ENCODE measurements at places on chromosomes 1 and 21.

GRCh38 chr1:184641894-184642293 lies 112.8 kb downstream of the EDEM3 start:
- DNase-seq: no peak

GRCh38 chr1:30616759-30617158 lies 106.6 kb downstream of the MATN1 start:
- DNase-seq: no peak

DNA sequence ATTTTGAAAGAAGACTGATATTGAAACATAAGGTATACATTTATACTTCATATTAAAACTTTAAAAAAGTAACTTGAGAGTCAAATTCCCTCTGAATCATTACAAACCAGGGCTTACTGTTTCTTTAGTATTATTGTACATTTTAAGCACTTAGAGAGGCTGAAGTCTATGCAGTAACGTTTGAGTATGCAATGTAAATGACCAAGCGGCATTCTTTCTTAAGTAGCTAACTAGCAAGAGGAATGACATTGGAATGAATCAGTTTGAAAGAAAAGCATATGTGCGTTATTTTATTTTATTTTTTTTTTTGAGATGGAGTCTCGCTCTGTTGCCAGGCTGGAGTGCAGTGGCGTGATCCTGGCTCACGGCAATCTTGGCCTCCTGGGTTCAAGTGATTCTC lies 24.3 kb downstream of the WNT2B start:
- peak; percentile 70 for DNase-seq

GRCh38 chr1:235997049-235997448 lies 67.8 kb downstream of the NID1 start:
- no peak for DNase-seq

- DNase-seq: peak; percentile 53
Measured at GRCh38 chr21:21084179-21084578, 86.0 kb downstream of the NCAM2 start.

DNA sequence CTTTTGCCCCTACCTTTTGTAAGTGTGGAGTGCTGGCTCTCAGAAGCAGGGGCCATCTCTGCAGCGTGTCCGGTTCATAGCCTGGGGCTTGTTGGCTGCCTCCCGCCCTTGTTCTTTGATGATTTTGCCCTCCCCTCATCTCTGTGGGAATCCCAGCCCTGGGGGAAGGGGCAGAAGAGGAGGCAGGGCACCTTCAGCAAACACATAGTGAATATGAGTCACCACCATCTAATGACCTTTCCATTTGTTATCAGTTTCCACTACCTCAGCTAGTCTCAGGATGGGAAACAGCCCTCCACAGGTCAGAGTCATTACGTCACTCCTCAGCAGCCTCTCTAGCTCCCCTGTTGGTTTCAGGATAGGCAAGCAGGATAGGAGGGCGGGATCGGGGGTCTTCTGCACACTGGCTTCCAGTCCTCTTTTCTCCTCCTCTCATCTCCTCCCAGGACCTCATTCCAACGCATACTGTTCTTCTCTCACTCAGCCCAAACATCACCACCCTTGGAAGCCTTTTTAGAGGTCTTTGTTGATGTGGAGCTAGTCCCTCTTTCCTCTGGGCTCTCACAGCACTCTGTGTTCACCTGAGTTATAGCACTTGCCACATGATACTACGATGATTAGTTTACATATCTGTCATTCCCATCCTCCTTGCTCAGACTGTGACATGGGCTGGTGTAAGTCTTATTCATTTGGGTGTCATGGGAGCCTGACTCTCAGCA lies 15.8 kb downstream of the GADD45A start:
- peak; percentile 77 for DNase-seq

DNA sequence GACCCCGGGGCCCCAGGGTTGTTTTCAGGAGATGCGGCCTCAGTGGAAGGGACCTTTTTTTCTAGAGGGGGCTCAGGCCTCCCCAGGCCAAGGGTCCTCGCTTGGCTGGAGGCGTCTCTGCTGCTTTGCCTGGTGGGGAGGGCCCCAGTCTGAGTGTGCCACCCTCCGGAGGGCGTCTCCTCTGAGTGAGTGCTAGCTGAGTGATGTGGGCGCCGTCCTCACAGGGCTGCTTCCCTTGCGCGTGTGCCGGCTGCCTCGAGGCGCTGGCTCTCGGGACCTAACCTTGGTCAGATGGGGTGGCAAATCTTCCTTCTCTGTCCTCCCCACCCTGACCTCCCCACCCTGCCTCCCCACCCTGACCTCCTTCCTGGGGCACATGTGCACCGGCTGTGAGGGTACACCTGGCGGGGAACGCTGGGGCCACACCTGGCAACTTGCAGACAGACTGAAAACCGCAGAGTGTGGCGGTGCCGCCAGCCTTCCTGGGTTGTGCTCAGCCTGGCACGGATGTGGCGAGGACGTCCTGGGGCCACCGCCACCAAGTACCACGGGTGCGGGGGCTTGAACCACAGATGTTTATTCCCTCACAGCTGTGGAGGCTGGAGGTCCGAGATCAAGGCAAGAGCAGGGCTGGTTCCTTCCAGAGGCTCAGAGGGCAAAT lies 93.0 kb upstream of the TTC34 start:
- DNase-seq: no peak

DNA sequence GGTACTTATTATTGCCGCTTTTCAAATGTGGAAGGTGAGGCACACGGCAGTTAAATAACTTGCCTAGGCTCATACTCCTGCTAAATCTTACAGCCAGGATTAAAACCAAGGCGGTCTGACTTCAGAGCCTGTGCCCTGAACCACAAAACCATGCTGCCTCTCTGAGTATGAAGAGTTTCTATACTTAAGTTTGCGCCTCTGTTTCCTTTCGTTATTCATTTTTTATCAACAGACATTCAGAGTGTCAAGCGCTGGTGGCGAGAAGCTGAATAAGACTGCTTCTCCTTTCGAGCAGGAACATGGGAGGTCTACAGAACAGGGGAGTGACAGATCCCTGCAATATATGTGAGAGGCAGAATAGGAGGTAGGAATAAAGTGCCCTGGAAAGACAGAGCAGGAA lies 96.0 kb upstream of the DUSP10 start:
- no peak for DNase-seq

- no peak for DNase-seq
Measured at GRCh38 chr21:42864815-42865775, 14.2 kb downstream of the WDR4 start.

DNA sequence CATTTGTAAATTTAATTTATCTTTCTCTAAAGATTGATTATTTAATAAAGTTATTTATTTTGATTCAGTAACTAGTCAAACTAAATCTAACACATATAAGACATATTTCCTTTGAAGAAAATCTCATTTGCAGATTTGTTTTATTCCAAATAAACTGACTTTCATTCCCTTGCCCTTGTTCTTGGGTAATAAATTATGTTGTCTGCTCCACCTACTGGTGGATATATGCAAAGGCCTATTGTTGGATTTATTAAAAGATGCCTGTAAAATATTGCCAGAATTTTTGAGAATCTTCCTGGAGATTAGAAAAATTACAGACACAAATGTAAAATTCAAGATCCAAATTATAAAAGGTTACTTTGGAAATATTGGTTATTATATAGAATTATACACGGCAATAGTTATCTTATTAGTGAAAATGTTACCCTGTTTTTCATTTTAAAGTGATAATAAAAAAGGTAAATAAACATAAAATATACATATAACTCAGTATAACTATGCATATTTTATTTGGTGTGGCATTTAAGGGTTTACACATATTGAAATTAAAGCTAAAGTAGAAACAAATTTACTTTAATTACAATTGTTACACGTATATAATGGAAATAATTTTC lies 116.1 kb downstream of the SPATA17 start:
- peak; percentile 33 for DNase-seq

DNA sequence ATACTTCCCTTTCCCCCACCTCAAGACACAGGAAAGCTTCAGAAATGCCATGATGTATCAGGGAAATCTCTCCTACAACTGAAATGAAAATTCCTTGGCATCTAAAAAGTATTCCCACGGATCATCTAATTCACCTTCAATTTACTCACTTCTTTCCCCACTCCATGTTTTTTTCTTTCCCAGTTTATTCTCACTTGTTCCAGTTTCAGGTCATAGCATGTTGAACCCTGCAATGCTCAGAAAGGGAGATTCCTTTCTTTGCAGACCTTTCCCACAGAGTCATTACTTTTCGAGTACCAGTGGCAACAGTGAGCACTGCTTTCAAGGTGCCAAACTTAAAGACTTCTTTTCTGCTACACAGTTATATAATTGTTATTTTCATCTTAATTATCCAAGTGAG lies 305.0 kb downstream of the VAV3 start:
- no peak for DNase-seq

DNA sequence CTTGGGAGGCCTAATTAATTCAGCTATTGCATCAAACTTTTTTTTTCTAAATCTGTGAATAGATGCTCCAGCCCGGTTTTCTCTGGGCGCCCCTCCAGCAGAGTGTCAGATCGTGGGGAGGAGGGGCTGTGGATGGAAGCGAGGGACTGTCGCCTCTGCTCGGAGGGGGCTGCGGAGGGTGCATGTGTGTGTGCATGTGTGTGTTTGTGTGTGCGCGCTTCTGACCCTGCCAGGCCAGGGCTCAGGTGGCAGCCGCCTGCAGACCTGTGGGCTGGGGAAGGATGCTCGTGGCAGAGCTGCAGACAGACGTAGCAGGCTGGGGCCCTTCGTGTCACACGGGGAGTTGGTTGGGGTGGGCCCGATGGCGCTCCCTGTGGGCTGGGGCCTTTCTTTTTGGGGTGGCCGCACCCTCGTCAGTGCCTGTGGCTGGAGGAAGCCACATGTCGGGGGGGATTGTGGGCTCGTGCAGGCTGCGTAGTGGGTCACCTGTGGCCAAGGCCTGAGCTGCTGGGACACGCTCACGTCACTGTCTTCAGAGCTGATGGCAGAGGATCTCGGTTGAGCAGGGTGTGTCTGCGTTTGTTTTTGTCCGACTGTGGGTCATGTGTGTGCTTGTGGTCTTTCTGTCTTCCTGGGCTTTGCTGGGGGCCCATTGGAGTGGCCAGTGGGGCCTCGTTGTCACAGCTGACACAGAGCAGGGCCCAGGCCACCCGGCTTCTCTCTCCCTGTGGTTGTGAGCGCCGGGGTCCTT lies 2.8 kb downstream of the SKI start:
- DNase-seq: peak; percentile 64

Data from mesenchymal stem cell (in vitro differentiated cells and primary cell).